Right lobe of liver (tissue), 6 donors: ENCODE measurements at places on chromosomes 12 and 14.
A peak's percentile ranks its signal among the peaks of the same experiment; 100 is the strongest.

DNA sequence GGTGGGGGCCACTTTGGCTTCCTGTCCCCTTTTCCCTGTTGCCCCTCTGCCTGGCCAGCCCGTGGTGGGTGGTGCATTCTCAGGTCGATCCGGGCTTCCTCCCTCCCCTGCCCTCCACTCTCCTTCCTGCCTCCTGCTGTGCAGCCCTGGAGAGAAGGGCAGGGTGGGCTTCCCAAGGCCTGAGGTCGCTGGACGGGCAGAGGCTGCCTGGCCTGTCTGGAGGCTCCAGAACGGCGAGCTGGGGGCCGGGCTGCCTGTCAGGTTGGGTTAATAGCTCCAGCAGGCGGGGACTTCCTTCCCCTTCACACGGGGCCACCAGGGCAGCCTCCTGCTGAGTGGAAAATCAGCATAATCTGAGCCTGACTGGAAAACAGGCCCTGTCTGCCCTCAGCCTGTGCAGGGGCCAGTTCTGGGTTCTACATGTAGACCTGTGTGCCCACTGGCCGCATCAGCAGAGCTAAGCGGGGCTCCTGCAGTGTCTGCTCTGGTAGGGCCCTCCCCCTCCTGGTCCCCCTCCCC is 11.3 kb downstream of the KIF26A start:
- DNase-seq = no peak

DNA sequence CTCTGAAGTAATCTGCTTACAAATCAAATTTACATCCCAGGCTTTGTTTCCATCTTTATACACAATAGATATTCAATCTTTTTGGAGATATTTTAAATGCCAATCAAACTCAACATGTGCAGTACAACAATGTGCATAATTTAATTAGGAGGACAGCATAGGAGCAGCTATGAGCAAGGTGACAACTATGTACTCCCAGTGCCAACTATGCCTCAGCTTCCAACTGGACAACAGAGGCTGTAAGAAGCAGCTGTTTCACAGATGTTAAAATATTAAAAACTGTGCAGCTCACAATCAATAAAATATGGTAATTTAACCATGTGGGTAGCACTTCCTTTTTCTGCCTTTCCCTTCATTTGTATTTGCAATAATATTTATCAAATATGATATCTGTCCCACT is 99.9 kb downstream of the ST8SIA1 start:
- no peak for DNase-seq

DNA sequence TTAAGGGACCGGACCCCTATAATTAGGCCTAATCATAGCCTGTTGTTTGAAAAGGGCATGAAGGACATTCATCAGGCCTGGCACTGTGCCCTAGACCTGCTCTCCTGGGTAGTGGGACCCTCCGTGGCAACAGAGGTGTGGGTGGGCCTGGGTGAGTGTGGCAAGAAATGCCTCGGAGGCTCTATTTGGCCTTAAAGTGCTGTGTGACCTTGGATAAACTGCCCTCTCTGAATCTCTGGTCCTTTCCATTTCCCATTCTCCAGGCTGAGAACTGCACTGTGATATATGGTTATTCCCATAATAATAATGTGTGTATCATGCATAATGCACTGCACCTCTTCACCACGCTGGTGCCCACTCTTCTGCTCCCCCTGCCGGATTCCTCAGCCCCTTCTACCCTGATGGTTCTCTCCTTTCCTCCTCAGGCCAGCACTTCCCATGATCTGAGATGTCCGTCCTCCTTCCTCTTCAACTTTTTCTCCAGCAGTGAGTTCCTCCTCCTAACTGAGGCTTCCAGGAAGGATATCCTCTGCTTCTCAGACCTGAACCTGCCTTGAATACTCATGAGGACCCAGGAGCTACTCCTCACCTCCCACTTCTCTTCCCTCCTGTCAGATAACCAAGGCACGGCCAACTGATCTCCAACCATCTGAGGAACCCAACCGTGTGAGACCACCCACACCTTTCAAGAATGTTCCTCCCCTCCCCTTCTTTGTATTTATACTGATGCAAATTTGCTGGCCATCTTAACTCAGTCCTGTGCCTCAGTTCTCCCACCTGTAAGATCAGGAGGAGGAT is 111.0 kb upstream of the PZP start:
- no peak for DNase-seq

DNA sequence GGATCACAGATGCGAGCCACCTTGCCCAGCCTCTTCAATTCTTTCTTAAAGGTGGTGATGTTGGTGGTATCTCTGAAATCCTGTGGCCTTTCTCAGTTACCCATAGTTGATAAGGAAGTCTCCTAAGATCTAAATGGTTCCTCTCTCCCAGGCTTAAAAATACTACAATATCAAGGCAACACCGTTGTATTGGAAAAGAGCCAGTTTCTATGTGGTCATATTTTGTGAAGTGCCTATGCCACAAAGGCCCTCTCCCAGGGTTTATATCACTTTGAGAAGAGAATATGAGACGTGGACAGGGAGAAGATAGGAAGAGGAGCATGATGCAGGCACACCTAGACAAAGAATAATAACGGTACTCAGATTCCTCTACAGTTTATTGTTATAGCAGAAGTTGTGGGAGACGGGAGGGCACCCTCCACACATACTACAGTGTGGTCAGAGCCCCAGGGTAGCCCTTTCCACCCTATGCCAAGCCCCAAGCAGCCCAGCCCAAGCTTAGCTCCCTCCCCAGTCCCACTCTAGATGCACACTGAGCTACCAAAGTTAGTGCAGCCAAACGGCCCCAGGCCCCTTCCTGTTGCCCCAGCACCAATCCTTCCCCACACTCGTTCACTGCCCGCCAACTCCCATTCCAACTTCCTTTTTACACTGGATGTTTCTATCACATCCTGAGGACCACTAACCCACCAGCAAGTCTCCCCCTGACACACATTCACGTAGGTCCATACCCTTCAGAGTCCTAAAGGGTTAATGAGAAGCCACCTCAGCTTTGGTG is 8.3 kb downstream of the NDRG2 start:
- DNase-seq = no peak

DNA sequence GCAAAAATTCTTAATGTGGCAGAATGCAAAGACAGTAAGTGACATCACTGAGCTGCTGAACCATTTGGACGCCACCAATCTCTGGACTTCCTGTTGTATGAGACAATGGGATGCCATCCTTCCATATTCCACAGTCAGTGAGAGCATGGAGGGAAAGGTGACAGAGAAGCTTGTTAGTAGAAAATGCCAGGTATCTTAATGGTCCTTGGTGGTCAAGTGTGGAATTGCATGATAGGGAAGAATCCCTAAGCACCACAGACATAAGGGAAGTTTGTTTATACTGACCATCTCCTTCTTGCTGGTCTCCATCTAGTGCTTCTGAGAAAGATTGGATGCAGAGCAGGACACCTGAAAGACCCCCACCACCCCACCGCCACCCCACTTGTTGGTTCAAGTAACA is 1410.0 kb upstream of the TMEM132C start:
- DNase-seq = no peak

DNA sequence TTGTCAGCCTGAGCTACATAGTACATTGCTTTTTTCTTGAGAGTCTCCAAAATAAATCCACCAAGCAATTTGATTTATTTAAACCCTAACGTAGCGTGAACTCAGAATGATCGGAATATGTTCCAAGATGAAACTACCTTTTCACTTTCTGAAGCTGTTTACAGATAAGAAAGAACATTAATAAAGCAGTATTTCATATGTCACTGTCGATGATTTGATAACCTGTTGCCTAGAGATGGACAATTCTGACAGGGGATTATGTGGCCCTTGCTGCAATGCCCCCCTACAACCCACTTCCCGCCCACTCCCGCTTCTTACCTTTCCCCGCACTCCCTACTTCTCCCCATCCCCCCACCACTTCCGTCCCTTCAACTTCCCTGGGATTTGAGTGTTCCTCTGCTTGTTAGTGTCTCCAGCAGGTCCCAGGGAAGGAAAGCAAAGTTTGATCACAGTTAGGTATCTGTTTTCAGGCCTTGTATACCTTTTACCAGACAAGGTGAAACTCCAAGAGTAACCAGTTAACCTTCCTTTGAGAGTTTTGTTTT is 229.2 kb upstream of the HMGA2 start:
- no peak for DNase-seq

GRCh38 chr14:105413544-105413886 is 6.1 kb upstream of the MTA1 start:
- no peak for DNase-seq

GRCh38 chr12:52949413-52950331 is 754 bp downstream of the KRT18 start:
- DNase-seq = peak; percentile 48

DNA sequence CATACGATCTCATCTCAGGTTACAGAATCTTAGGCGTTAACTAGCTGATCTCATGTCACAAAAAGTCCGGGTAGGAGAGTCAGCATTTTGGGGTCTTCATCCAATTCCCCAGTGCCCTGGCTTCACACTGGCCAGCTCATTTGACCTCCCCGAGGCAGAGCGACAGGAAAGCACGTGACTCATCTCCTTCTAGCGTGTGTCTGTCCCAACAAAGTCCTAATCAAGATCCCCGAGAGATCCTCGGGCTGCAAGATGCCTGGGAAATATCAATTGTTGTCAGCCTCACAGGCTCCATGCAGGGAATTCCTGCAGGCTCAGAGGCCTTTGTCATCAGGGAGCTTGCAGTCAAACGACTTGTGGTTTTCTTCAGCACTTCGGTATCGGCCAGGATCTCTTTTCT is 57.5 kb downstream of the ZNF664 start:
- no peak for DNase-seq

DNA sequence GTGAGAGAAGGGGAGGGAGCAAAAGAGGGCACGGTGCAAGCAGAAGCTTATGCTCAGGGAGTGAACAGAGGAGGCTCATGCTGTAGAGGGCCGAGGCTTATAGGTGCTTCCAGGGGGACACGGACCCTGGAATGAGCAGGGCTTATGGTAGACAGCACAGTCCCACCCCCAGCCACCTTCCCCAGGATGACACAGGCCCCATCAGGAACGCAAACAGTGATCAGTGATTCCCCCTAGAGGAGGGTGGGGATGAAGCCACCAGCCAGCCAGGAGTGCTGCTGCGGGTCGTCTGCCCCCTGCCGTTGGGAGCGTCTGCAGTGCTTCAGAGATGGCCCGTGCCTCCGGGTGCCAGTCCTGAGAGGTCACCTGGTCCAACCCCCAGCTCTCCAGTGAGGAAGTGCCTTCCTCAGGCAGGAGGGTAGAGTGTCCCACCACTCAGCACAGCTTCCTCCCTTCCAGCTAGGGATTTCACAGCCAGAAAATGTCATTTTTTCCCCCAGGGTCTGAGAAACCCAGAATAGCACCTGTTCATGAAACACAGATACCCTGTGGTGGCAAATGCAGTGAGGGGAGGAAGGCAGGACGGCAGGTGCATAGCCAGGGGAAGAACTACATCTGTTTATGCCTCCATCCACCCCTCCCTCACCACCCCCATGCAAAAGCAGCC is 60.7 kb downstream of the SLC6A12 start:
- DNase-seq = peak; percentile 80

DNA sequence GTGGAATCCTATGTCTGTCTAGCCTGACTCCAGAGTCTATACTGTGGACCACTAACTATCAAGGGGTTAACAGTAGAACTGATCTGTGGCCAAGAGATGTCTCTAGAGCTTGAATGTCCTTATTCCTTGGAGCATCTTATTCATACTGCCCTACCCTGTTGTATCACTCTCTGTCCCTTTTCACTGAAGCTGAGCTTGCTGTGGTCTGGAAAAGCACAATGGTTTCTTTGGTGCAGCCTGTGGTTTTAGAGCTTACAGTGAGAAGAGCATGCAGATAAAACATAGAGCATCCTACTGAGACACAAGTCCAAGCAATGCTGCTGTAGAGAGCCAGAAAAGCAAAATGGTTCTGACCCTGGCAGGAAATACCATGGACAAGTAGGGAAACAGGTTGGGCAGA is 367.0 kb upstream of the ATP2B1 start:
- DNase-seq = no peak

GRCh38 chr12:16070113-16070512 is 159.0 kb downstream of the DERA start:
- DNase-seq = no peak

- no peak for DNase-seq
Observed at GRCh38 chr12:43692064-43692463, 66.5 kb downstream of the PUS7L start.

DNA sequence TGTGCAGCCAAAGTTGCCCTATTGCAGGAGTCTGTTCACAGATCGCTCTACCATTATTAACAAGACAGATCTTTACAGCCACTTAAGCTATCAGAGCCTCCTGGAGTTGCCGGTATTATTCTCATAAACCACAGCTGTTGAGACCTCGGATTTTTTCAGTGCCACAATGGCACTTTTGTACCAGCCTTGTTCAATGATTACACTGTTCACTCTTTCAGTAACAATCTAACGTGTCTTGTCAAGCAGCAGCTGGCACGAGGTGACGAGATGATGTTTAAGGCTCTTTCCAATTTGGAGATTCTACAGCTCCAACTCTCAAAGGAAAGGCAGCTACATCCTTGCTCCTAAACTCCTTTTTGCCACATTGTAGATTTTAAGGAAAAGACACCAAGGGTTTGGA is 30.7 kb downstream of the LRIG3 start:
- DNase-seq = no peak

DNA sequence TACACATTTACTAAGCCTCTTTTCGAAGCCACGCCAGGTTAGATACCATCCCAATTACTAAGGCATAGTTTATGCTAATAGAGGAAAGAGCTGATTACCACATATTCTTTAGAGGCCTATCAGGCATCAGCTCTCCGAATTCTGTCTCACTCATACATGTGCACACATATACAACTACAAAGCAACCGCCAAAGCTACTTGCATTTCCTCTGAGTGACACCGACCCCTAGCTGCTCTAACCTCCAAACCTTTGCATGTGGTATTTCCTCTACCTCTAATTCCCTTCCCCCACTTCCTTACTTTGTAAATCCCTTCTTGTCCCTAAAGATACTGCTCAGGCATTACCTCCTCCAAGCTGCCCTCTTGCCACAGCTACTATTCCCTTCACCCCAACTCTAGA is 107.2 kb downstream of the DUSP6 start:
- DNase-seq = no peak

- DNase-seq = peak; percentile 90
Observed at GRCh38 chr12:55728939-55729818, at the start of gene CD63. Gene CD63 (minus strand): TSS chr12:55729009. CDS start chr12:55728341, 668 bp downstream.

- no peak for DNase-seq
Observed at GRCh38 chr12:53594897-53595615, 31.1 kb downstream of the ATF7 start.

GRCh38 chr12:119674560-119674959 is 6.6 kb downstream of the PRKAB1 start:
- no peak for DNase-seq

DNA sequence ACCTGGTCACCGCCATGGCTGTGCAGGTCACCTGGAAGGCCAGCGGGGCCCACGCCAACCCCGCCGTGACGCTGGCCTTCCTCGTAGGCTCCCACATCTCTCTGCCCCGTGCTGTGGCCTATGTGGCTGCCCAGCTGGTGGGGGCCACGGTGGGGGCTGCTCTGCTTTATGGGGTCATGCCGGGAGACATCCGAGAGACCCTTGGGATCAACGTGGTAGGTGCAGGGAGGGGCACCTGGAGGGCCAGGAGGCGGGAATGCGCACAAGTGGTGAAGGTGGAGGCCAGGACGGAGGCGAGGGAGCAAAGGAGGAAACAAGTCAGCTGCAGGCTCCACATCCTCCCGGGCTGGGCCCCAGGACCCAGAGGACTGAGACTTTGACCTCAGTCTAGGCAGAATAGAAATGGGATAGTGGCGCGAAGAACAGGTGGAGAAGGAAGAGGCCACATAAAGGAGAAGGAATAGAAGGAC is 649 bp downstream of the AQP6 start:
- no peak for DNase-seq
